GM12865 (cell line): ENCODE measurements at places on chromosomes 6 and 20.
A peak's percentile ranks its signal among the peaks of the same experiment; 100 is the strongest.

DNA sequence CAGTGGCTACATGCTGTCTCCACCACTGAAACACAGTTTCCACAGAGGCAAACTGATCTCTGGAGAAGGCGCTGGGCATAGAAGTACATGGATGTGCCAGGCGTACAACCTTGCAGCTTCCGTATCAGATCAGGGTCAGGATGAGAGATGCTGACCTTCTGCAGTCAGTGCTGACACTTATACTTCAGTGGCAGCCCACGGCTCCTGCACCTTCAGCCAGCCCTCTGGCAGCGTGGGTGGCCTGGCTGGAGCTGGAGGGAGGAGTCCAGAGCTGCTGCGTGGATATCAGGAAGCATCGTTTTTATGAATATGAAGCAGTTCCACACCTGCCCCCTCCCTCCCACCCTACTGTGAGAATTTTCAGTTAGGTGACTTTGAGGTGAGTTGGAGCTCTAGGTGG, 149.3 kb downstream of the CFAP61 start:
- no peak for DNase-seq

DNA sequence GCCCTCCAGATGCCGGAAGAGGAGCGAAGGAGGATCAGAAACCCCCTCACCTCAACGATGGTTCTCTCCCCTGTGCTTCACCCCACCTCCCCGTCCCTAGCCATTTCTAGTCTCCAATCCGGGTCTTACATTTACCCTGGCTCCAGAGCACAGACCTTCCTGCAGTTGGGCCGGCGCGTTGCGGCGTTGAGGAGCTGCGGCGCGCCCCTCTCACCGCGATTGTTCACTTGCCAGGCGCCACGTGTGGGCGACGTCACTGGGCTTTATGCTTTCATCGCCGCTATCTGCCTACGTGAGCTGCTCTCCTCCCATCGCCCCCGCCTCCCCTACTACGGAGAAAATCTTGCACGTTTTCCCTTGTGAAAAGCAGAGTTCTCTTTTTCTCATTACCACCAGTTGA, at the start of gene CRISP2:
Gene CRISP2, minus strand, starts transcription at position 198 of the 400 bp plus-strand sequence. CDS start 4,347 bp downstream, outside the sequence.
- DNase-seq: no peak

DNA sequence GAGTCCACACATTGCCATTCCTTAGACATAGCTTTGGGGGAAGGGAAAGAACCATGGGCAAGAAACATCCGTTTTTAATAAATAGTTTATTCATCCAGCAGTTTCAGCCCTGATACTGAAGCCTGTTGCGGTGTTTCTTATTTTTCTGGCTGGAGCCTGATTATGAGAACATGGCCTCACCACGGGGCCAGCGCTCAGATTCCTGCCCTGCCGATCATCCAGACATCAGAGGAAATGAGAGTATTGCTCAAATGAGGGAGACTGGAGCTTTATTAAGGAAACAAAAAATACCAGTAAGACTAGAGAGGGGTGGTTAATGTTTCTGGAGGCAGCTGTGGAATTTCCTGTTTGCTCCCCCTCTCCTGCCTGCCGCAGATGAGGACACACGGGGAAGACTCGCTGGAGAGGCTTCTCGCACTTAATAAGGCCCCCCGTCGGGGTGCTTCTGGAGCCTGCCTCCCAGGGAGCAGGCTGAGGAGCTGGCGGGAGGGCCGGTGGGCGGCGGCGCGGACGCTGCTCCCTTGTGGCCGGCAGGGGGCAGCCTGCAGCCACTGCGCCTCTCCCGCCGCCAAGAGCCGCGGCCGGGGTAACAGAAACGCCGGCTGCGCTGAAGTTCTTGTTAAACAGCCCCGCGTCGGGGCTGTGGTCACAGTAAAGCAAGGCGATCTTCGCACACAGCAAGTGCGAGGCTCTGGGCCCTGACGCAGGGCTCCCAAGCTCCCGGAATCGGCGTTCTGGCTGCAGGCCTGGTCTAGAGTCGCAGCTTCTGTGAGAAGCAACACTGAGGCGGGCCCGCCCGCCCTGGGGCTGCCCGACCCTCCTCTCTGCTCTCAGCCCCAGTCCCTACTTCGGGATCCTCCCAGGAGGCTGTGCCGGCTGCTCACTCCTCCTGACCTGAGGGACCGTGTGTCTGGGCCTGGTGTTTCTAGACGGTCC, 17.5 kb downstream of the LEMD2 start:
- peak; percentile 72 for DNase-seq

DNA sequence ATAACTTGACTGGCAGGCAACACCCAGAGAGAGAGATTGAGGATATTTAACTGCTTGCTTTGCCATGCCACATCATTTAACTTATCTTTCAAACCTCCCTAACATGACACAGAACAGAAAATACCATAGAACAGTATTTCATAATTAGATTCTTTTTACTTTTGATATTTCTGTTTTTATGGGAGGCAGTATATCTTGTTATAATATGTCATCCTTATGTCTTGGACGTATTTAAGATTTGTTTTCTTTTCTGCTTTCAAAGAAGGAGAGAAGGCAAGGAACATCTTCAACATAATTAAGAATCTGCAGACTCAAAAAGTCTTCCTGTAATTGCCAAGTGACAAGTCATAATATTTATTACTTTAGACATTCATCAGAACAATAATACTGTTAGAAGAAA, 1283.7 kb downstream of the GRIK2 start:
- DNase-seq: no peak

GRCh38 chr6:13355999-13356785, 27.9 kb upstream of the TBC1D7 start:
- peak; percentile 91 for DNase-seq

GRCh38 chr6:7454696-7455358, 65.2 kb downstream of the RIOK1 start:
- no peak for DNase-seq

DNA sequence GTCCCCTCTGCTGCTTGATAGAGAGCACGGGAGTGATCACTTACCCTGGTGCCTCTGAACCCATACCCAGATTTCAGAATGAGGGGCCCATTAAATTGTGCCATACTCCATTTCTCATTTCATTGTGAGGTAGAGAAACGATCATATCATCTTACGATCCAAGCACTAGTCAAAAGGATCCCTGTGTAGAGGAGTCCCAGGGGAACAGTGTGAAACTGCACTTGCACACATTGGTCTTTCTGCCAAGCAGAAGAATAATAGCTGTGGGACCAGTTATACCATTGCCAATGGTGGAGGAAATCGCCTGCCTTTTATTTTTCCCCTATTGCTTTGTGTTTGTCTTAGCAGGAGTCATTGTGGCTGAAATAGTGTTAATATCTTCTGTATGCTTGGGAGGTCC, 161.9 kb downstream of the FARS2 start:
- no peak for DNase-seq

GRCh38 chr6:43848671-43849391, 78.8 kb downstream of the VEGFA start:
- DNase-seq: no peak

DNA sequence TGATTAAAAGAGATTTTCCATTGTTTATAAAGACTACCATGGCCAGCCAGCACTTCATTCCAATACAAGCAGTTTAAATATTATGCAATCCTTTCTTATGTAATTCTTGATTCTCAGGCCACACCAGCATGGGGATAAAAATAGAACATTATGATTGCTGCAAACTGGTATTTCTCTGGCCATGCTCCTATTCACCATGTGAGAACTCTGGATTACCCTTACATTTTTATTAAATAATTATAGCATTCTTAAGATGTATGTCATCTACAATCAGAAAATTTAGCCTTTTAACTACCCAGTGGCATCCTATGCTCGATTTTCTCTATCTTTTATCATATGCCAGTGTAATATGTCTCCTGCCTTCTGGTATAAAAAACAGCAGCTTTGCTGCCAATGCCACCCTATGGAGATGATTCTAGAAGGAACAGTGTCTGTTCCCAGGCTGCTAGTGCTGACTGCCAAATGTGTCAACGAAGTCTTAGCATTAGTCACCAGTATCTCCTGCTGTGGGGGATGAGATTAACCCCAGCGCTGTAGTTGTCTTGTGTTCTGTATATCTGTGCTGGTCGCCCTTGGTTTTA, 501.4 kb downstream of the BCKDHB start:
- no peak for DNase-seq

GRCh38 chr6:85275338-85275985, 174.4 kb upstream of the NT5E start:
- DNase-seq: no peak

- no peak for DNase-seq
Observed at GRCh38 chr6:138752017-138752416, 21.6 kb upstream of the CCDC28A start.

GRCh38 chr6:31299511-31299910, 27.6 kb upstream of the HLA-C start:
- DNase-seq: no peak

GRCh38 chr6:91708534-91708933, 1121.7 kb upstream of the MAP3K7 start:
- no peak for DNase-seq

GRCh38 chr6:65557224-65557623, 149.8 kb downstream of the EYS start:
- DNase-seq: no peak

DNA sequence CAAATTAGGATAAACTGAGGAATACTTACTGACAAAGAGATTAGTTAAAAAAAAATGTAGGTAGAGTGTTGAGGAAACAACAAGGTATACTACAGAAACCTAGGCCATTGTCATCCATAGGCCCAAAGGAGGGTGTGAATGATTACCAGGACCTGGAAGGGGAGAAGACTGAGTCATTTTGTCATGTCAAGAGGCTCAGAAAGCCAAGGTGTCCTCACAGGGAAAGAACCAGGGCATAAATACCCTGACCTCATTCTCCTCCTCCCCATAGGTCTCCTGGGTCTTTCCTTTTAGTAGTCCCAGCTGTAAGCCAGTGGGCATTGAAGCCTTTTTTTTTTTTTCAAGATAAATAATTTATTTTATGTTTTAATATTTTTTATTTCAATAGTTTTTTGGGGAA, 582.1 kb upstream of the JAG1 start:
- no peak for DNase-seq

- no peak for DNase-seq
Observed at GRCh38 chr6:133906050-133906449, 17.1 kb downstream of the TCF21 start.

DNA sequence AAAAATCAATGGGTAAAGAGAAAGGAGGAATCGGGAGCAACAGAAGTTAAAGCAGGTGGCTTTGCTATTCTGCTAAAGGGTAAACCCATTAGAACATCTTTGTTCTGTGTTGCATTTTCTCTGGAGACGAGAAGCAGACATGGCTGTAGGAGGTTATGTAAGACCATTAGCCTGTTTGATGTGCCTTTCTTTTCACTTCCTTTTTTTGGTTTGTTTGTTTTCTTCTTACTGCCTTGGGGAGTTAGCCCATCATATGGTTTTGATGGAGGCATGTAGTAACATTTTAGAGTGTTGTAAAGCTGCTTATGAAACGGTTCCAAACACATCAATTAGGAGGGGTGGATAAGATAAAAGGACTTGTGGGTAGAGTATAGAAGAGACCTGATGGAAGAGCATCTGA, 131.0 kb downstream of the DOK5 start:
- peak; percentile 33 for DNase-seq

GRCh38 chr6:21332660-21333059, 260.9 kb upstream of the SOX4 start:
- DNase-seq: no peak

- DNase-seq: peak; percentile 74
Observed at GRCh38 chr6:31270788-31271640, 878 bp downstream of the HLA-C start.

- no peak for DNase-seq
Observed at GRCh38 chr6:35755278-35755924, 18.6 kb downstream of the ARMC12 start.

DNA sequence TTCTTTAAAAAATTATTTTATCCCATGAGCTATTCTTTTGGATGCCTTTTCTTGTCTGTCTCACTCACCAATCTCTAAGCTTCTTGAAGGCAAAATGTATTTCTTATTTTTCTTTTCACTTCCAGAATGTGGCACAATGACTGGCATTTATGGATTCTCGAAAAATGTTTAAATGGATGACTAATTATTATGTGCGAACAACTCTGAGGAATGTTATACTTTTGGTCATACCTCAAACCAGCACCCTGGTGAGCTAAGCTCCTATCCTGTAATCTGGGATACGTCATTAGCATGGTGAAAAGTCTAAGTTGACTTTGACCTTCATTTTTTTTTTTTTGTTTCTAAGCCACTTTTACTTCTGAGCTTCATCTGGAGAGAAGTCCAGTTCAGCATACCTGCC, 214.0 kb upstream of the CEP162 start:
- DNase-seq: no peak

- DNase-seq: peak; percentile 65
Observed at GRCh38 chr6:6315660-6316059, 4.8 kb downstream of the F13A1 start.

DNA sequence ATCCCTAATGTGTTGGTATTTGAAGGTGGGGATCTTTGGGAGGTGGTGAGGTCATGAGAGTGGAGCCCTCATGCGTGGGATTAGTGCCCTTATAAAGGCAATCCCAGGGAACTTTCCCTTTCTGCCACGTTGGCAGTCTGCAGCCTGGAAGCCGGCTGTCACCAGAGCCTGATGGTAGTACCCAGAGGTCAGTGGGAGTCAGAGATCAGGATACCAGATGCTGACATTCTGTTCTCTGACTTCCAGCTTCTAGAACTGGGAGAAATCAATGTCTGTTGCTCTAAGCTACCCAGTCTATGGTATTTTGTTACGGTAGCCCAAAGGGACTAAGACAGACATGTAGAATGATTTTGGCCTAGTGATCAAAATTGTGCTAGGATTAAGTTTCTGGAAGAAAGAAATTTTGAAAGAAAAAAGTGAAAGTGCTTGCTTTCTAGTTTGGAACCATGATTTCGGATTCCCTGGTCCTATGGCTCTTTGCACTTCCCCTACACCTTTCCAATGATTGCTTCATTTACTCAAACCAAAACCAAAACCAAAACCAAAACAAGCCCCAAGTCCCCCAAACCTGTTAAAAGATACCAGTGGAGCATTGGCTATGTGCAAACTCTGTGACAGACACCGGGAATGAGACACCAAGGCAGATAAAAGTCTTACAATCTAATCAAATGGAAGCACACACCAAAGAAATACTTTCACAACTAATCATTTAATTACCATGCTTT, 173.7 kb upstream of the ZNF217 start:
- DNase-seq: peak; percentile 25

- no peak for DNase-seq
Observed at GRCh38 chr20:64165866-64166600, 1.8 kb downstream of the MYT1 start.

DNA sequence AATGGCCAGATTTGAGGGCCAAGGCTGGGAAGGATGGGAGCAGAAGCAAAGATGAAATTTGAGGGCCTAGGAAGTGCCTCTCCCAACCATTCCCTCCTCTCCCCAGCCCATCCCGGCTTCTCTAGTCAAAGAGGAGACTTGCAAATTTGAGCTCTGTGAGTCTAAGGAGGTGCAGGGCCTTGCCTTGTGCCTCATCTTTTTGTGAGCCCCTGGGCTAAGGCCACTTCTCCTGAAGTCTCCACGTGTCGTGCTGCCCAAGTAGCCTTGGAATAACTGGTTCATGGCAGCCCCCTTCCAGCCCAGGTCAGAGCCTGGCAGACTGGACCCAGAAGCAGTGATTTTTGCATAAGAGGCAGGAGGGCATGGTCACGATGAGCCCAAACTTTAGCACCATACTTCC, 6.7 kb downstream of the PTGIS start:
- no peak for DNase-seq

DNA sequence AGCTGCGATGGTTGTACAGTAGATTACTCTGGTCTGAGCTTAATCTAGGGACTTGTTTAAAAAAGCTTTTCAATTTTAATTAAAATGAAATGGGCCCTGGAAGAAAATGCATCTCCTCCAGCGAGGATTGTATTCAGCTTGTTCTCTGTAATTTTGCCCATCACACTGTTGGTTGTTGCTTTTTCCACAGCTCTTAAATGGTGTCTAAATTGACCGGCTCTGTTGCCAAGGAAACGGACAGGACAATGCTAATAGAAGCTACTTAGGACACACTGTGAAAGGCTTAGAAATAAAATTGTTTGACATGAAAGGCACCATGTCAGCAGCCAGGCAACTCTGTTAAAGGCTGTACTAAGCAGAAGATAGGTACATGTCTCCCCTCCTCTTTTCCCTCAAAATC, 116.7 kb upstream of the NRSN1 start:
- no peak for DNase-seq
